ENCODE measurements at places on chromosomes 13 and 19.

DNA sequence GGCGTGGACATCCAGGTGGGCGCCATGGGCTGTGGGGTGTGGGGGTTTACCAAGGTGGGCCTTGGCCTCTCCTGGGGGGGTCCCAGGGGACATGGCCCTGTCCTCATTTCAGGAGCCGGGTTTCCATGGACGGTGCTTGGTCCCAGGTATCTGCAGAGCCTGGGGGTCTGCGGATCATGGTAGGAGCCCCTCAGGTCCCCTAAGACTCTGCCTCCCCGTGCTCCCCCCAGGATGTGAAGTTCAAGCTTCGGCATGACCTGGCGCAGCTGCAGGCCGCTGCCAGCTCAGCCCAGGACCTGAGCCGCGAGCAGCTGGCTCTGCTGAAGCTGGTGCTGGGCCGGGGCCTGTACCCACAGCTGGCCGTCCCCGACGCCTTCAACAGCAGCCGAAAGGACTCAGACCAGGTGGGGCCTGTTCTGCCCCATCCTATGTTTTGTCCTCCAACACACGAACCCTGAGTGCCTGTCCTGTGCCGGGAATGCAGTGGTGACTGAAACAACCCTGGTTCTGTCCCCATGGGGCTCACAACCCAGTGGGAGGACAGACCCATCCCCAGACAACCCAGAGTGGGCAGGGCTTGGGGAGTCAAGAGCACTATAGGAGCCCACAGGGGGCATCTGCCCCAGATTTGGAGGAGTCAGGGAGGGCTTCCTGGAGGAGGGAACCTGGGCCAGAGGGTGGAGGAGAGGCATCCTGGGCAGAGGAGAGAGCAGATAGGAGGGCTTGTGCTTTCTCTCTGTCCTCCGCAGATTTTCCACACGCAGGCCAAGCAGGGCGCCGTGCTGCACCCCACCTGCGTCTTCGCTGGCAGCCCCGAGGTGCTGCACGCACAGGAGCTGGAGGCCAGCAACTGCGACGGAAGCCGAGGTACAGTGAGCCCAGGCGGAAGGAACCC lies 26.8 kb downstream of the DHX34 start:
- no peak for DNase-seq

GRCh38 chr19:9836021-9836420 lies 903 bp downstream of the PIN1 start:
- no peak for DNase-seq

- no peak for DNase-seq
Observed at GRCh38 chr13:93320942-93321341, 94.3 kb downstream of the GPC6 start.

- no peak for DNase-seq
Observed at GRCh38 chr19:15291089-15291488, 41.2 kb downstream of the BRD4 start.

GRCh38 chr13:62702502-62702901 lies 1286.9 kb upstream of the PCDH20 start:
- no peak for DNase-seq

GRCh38 chr13:113654175-113654560 lies 3.8 kb downstream of the ATP4B start:
- DNase-seq, result no peak

GRCh38 chr19:5145521-5146511 lies 176.9 kb downstream of the KDM4B start:
- DNase-seq, result no peak

All from hypothalamus (tissue), 51 donors.